ENCODE measurements at places on chromosomes 4 and X. TPM values are rescaled to one million over a fixed set of nuclear protein-coding genes. Genes with fewer than 3 reads are reported as not detected.

GRCh38 chrX:42615161-42615563 lies 162.8 kb downstream of the PPP1R2C start:
- no peak overlapping the region for H3K4me3 ChIP-seq
- H3K27me3 ChIP-seq = no peaks in the 10 kb centered on the region
- H3K36me3 ChIP-seq = no peaks in the 10 kb centered on the region
- peak; percentile 53 for DNase-seq
- peaks cover 5% of the 10 kb centered on the region for H3K4me1 ChIP-seq

DNA sequence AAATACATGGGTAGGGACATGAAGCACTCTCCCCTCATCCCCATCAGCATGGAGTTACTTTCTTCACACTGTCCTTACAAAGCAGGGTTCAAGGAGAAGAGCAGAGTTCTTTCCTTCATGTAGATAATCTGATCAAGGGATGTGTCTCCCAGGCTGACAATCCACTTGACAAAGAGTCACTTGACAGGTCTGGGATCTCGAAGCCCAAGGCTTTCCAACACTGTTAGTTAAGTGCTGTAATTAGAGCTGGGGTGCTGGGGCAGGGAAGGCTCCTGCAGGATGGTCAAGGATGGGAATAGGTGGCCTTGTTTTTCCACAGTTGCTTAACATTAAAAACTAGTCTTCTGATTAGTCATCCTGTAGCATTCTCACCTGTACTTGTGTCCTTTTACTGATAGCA lies 38.0 kb downstream of the CCNG2 start:
- H3K27ac ChIP-seq = no peak overlapping the region
- H3K36me3 ChIP-seq = no peaks in the 10 kb centered on the region
- H3K4me3 ChIP-seq = no peak overlapping the region
- H3K4me1 ChIP-seq = peaks cover 23% of the 10 kb centered on the region
- H3K27me3 ChIP-seq = peaks cover 12% of the 10 kb centered on the region

- peaks cover 22% of the 10 kb centered on the region for H3K36me3 ChIP-seq
- peaks cover 88% of the 10 kb centered on the region for H3K27me3 ChIP-seq
- peak overlapping the region; percentile 56 for H3K27ac ChIP-seq
- H3K4me3 ChIP-seq = peak overlapping the region; percentile 28
Measured at GRCh38 chr4:173522160-173522950, 7.7 kb downstream of the HAND2 start.

DNA sequence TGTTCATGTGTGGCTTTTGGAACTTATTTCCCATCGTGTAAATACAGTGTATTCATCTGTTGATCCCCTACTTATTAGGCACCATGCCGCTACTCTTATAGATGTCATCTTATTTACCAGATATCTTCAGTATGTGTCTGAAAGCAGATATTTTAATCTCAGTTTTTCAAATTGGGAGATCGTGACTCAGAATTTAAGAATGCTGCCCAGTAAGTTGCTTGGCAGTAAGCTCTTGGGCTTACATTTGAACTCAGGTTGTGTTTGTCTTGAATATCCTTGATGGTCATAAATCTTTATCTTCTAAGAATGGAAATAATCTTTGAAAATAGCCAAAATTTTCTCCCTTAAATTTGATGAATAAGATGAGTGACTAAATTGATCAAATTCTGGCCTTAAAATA lies 45.9 kb upstream of the RPA4 start:
- H3K4me3 ChIP-seq = no peak overlapping the region
- H3K4me1 ChIP-seq = no peaks in the 10 kb centered on the region
- no peaks in the 10 kb centered on the region for H3K27me3 ChIP-seq
- DNase-seq = no peak

GRCh38 chr4:37528166-37528885 lies 157.8 kb downstream of the RELL1 start:
- DNase-seq = no peak
- no peak overlapping the region for H3K27ac ChIP-seq
- H3K4me1 ChIP-seq = no peaks in the 10 kb centered on the region
- H3K36me3 ChIP-seq = no peaks in the 10 kb centered on the region
- no peaks in the 10 kb centered on the region for H3K27me3 ChIP-seq

GRCh38 chrX:71504346-71504745 lies 28.6 kb upstream of the OGT start:
- H3K27ac ChIP-seq = no peak overlapping the region
- no peaks in the 10 kb centered on the region for H3K36me3 ChIP-seq
- no peaks in the 10 kb centered on the region for H3K27me3 ChIP-seq
- DNase-seq = no peak
- H3K4me1 ChIP-seq = no peaks in the 10 kb centered on the region

- no peaks in the 10 kb centered on the region for H3K4me1 ChIP-seq
- peaks cover 1% of the 10 kb centered on the region for H3K27me3 ChIP-seq
- H3K27ac ChIP-seq = no peak overlapping the region
- no peak overlapping the region for H3K4me3 ChIP-seq
Measured at GRCh38 chr4:41144812-41145211, 69.5 kb downstream of the APBB2 start.

- peak; percentile 68 for DNase-seq
- no peaks in the 10 kb centered on the region for H3K36me3 ChIP-seq
- peak within 1 kb of the TSS; percentile 29 for H3K27ac ChIP-seq
- peaks cover 13% of the 10 kb centered on the region for H3K4me1 ChIP-seq
- peak within 1 kb of the TSS; percentile 66 for H3K4me3 ChIP-seq
Measured at GRCh38 chr4:154491341-154492271, at the start of gene DCHS2. DCHS2 (minus strand) TSS chr4:154491799; CDS start chr4:154491355, 444 bp downstream.

- peaks cover 22% of the 10 kb centered on the region for H3K4me1 ChIP-seq
- no peak for DNase-seq
- no peaks in the 10 kb centered on the region for H3K27me3 ChIP-seq
- no peak overlapping the region for H3K4me3 ChIP-seq
- no peak overlapping the region for H3K27ac ChIP-seq
- H3K36me3 ChIP-seq = peaks cover 30% of the 10 kb centered on the region
Measured at GRCh38 chr4:169005453-169006099, 4.5 kb downstream of the CBR4 start.

DNA sequence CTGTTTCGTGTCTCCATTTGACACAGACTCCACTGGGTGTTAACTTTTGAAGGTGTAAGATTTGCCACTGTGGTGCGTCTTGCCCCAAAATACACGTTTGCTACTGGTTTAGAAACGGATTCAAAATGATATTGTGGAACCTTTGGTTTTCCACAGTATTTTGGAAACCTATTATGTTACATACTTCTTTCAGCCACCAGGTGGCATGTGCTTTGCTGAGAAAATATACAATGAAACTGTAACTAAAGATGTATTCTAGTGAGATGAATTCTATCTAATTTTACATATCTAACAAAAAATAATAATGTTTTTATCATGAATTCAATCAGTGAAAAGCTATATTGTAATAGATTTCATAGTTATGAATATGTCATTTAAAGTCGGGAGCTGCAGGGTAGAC lies 28.4 kb upstream of the SLITRK4 start:
- no peak overlapping the region for H3K27ac ChIP-seq
- no peaks in the 10 kb centered on the region for H3K27me3 ChIP-seq
- no peak overlapping the region for H3K4me3 ChIP-seq
- no peaks in the 10 kb centered on the region for H3K36me3 ChIP-seq
- no peaks in the 10 kb centered on the region for H3K4me1 ChIP-seq

DNA sequence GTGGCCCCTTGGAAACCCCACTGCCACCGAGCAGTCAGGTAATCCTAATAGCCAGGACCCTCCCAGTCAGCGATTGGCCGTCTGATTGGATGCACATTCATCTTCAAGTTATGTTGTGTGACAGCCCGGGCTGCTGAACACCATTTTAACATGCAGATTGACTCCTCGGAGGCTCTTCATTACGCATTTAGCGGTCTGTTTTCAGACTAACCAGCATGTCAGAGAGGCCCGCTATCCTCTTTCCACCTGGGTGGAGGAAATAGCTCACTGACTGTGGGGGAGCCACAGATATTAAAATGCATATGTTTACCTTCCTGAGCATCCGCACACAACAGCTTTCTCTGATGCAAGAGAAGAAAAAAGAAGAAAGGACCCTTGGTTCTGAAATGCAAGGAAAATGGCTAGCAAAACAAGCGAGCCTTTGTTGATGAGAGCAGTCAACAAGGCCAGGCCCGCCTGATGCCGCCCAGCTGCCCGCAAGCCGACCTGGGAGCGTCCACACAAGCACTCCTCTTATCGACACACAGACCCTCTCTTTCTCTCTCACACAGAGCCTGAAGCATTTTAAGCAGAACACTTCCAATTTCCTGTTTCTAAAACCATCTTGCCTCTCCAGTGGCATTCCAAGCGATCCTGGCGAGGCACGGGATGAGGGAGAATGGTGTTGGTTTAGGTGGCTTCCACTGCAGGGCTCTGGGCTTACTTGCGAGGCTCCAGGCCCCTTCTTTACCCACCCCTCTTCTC lies 118.3 kb downstream of the MGST2 start:
- H3K4me1 ChIP-seq = peaks cover 2% of the 10 kb centered on the region
- no peak for DNase-seq
- H3K4me3 ChIP-seq = no peak overlapping the region
- peaks cover 8% of the 10 kb centered on the region for H3K27me3 ChIP-seq
- no peak overlapping the region for H3K27ac ChIP-seq

GRCh38 chrX:118615141-118615540 lies 112.3 kb upstream of the IL13RA1 start:
- no peaks in the 10 kb centered on the region for H3K4me1 ChIP-seq
- DNase-seq = no peak
- peaks cover 33% of the 10 kb centered on the region for H3K36me3 ChIP-seq
- H3K27ac ChIP-seq = no peak overlapping the region
- no peak overlapping the region for H3K4me3 ChIP-seq
- no peaks in the 10 kb centered on the region for H3K27me3 ChIP-seq

DNA sequence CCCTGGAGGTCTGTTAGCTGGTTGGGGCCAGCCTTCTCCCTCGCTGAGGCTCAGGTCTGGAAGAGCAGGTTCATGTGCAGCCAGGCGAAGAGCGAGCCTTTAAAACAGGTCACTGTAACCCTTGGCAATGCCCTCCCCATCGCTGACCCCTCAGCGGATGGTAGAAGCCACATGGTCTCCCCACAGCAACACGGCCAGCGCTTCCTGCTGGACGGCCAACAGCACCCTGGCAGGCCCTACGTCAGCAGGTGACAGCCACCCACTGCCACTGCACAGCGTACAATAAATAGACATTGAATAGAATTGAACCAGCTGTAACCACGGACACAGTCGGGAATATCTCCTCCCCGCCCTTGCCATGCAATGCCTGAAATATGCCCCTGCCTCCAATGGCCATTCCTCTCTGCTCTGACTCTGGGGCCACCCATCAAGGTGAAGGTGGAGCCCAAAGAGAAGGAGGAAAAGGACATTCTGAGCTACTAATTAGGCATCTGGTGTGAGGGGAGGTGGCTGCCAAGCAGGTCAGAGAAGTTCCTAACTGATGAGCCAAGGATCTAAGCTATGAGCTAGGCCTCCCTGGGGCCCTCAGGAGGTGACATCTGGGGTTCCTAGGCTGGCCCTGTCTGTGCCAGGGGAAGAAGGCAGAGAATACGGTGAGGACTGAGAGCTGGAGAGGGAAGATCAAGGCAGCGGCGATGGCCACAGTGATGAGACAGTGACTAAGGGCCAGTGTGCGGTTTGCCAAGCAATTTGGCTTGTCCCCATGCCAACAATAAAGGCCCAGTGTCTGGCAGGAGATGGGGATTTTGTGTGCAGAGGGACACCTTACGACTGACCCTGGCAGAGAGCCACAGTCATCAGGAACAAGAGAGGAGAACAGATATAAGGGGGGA lies 202.3 kb downstream of the BCOR start:
- no peaks in the 10 kb centered on the region for H3K27me3 ChIP-seq
- DNase-seq = no peak
- peaks cover 13% of the 10 kb centered on the region for H3K4me1 ChIP-seq
- H3K36me3 ChIP-seq = no peaks in the 10 kb centered on the region

DNA sequence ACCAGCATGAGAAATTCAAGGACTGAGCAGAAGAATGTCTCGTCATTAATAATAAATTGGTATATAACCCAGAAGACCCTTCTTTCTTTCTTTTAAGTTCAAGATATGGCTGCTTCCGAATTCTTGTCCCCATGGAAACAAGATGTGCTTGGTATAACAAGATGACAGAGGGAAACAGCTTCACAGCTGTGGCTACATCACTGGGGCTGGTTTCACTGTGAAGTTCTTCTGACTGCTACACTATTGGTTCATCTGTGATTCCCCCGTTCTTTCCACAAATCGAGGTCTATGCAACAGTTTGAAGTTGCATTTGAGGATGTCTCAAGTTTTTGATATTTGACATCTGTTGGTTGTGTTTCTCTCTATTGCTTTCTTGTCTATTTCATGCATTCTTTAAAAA lies 12.3 kb upstream of the DTHD1 start:
- peaks cover 43% of the 10 kb centered on the region for H3K4me1 ChIP-seq
- peak; percentile 83 for DNase-seq
- no peaks in the 10 kb centered on the region for H3K36me3 ChIP-seq
- no peaks in the 10 kb centered on the region for H3K27me3 ChIP-seq
- H3K27ac ChIP-seq = peak overlapping the region; percentile 54

DNA sequence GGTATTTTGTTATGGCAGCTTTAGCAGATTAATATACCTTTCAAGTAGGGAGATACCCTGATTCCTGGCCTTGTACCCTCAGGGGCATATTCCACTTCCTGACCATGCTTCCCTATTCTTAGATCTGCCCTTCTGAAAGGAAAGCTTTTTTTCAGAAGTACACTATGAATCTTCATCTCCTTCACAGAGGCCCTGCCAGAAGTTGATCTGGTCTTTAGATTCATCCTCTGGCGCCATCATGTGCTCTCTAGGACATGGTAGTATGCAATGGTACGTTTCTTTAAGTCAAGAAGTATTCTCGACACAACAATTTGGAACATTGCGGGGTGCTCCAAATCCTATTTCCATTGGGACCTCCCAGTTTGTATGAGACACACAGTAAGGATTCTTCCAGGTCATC lies 39.6 kb upstream of the DIPK2B start:
- no peak overlapping the region for H3K27ac ChIP-seq
- no peaks in the 10 kb centered on the region for H3K36me3 ChIP-seq
- H3K4me1 ChIP-seq = no peaks in the 10 kb centered on the region
- H3K4me3 ChIP-seq = no peak overlapping the region

- H3K4me3 ChIP-seq = peak overlapping the region; percentile 90
- peaks cover 7% of the 10 kb centered on the region for H3K4me1 ChIP-seq
Measured at GRCh38 chrX:77900688-77901087, 1.4 kb downstream of the COX7B start.

GRCh38 chr4:83228231-83228630 lies 56.4 kb downstream of the COQ2 start:
- H3K27me3 ChIP-seq = peaks cover 10% of the 10 kb centered on the region
- no peak for DNase-seq
- H3K4me3 ChIP-seq = no peak overlapping the region
- H3K4me1 ChIP-seq = peaks cover 45% of the 10 kb centered on the region

- H3K27ac ChIP-seq = no peak overlapping the region
- H3K36me3 ChIP-seq = no peaks in the 10 kb centered on the region
- no peak for DNase-seq
- no peaks in the 10 kb centered on the region for H3K4me1 ChIP-seq
- no peak overlapping the region for H3K4me3 ChIP-seq
Measured at GRCh38 chr4:186819342-186820086, 95.9 kb upstream of the FAT1 start.

DNA sequence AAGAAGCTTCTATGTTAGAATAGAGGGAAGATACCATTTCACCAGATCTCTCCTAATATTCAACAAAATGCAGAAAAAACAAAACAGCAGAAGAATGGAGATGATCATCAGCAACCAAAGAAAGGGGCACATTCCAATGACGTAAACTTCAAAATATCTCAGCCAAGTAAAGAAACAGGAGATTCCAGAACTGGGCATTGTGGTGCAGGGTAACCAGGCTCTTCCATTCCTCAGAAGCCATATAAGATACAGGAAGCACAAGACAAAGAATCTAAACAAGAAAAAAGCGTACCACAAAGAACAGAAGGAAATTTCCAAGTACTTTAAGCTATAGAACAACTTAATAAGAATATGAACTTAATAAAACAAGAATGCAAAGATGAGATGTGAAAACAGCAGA lies 6.9 kb upstream of the ARMCX4 start:
- no peak overlapping the region for H3K27ac ChIP-seq
- no peaks in the 10 kb centered on the region for H3K4me1 ChIP-seq
- H3K36me3 ChIP-seq = no peaks in the 10 kb centered on the region

The USP17L21 gene
- total RNA-seq = not detected

The TRIM75 gene
- total RNA-seq = not detected

The BLOC1S4 gene
- 20.1 TPM for total RNA-seq

The MAP3K15 gene
- total RNA-seq = 0.31 TPM

The STOX2 gene
- not detected for total RNA-seq

The NOX1 gene
- total RNA-seq = not detected

The TEX11 gene
- not detected for total RNA-seq
